ENCODE measurements at places on chromosomes 5 and 9.

GRCh38 chr5:107542428-107542827 lies 128.3 kb downstream of the EFNA5 start:
- DNase-seq: no peak

GRCh38 chr5:116646611-116647289 lies 72.1 kb upstream of the SEMA6A start:
- DNase-seq: no peak

DNA sequence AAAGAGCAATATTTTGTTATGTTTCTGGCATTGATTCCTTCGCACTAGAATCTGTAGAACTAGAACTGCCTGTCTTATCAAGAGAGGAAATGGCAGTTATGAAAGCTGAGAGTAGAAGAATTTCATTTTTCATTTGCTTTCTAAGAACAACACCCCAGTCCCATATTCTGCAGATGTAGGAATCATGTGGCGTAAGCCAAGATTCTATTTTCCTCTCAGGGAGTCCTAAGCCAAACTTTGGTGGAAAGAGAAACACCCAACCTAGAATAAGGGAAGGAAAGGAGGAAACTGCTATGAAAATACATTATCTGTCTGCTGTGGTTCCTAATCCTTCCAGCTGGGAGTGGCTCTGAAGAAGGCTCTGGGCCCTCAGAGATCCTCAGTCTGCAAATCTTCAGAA lies 1176.9 kb upstream of the C9orf72 start:
- DNase-seq: no peak

GRCh38 chr5:142151436-142152383 lies 43.1 kb downstream of the NDFIP1 start:
- DNase-seq: no peak

- DNase-seq: no peak
These were observed 15.3 kb downstream of the MAP1B start for GRCh38 chr5:72122602-72123001.

- DNase-seq: no peak
These were observed 221.9 kb downstream of the IRX2 start for GRCh38 chr5:2529371-2530092.

DNA sequence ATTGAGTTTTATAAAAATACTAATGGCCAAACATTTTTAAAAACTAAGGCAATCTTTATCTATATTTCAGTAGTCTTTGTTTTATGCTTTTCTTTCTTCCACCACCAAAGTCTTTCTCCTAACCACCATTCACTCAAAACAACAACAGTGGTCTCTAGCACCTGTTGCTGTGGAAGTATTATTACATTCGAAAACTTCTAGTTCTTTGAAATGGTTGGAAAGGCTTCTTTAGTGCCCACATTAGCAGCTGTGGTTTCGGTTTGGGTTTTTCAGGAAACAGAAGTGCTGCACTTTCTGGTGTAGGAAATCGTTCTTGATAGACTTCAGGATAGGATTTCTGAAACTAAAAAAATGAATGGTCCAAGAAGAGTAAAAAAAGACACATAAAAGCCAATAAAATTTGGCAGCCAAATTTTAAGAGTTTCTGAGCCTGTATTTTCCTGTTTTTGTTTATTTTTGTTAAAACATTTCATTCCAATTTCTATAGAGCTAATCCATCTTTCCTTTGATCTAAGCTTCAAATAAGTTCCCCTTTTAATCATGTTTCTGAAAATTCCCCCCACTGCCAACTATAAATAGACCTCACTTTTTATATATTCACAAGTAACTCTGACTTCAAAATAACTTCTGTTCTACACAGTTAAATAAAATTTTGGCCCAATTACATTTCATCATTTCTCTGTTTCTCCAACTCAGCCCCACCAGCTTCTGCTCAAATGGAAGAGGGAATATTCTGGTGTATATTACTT lies 102.2 kb downstream of the DEPDC1B start:
- no peak for DNase-seq

GRCh38 chr5:144267961-144268513 lies 97.4 kb downstream of the KCTD16 start:
- no peak for DNase-seq

- no peak for DNase-seq
These were observed 82.1 kb downstream of the FBN2 start for GRCh38 chr5:128455841-128456361.

- no peak for DNase-seq
These were observed 146.7 kb downstream of the CCDC192 start for GRCh38 chr5:127849891-127850290.

DNA sequence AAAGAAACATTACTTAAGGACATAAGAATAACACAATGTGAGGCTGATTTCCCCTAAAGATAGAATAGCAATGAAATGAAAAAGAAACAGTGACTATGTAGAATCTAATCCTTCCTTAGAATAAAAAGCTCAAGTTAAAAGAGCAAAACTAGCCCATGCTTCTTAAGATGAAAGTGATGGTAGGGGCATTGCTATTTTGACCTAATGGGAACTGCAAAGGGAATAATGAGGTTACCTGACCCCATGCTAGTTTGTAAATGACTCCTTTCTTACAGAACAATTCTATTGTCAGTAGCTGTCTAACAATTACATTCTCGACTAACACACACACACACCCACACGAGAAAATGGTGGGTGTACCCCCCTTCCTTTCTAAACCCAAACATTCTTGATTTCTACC lies 575.8 kb downstream of the CSNK1G3 start:
- no peak for DNase-seq

DNA sequence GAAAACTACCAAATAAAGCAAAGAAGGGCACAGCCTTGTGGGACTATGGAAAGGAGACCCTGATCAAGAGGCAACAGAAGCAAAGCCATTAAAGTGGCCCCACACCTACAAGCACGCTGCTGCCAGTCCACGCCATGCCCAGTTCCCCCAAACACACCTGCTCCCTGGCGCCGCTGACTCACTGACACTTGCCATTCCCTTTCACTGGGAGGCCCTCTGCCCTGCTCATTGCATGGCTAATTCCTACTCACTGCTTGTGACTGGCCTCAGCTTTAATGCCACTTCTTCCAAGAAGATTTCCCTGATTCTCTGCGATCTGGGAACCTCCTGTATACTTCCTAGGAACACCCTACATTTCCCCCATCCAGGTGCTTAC lies 71.2 kb upstream of the TAF1L start:
- no peak for DNase-seq

DNA sequence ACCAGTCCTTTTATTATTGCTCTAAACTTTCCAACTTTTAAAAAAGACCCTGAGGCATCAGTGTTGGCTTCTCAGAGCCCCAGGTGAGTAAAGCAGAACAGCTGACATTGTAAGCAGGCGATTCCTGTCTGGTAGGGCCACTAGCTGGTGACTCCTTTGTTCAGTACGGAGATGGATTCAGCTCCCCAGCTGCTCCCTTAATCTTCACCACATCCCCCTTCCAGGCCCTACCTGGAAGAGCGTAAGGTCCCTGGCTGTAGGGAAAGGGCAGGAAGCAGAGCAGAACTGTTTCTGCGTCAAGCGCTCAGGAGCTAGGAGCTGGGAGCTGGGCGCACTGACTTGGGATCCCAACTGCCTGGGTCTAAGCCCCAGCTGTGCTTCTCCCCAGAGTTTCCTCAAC lies 203.7 kb upstream of the TAS2R1 start:
- DNase-seq: no peak

- DNase-seq: no peak
These were observed 320.4 kb upstream of the EFNA5 start for GRCh38 chr5:107990881-107991810.

- DNase-seq: no peak
These were observed 54.7 kb downstream of the BASP1 start for GRCh38 chr5:17272111-17272510.

DNA sequence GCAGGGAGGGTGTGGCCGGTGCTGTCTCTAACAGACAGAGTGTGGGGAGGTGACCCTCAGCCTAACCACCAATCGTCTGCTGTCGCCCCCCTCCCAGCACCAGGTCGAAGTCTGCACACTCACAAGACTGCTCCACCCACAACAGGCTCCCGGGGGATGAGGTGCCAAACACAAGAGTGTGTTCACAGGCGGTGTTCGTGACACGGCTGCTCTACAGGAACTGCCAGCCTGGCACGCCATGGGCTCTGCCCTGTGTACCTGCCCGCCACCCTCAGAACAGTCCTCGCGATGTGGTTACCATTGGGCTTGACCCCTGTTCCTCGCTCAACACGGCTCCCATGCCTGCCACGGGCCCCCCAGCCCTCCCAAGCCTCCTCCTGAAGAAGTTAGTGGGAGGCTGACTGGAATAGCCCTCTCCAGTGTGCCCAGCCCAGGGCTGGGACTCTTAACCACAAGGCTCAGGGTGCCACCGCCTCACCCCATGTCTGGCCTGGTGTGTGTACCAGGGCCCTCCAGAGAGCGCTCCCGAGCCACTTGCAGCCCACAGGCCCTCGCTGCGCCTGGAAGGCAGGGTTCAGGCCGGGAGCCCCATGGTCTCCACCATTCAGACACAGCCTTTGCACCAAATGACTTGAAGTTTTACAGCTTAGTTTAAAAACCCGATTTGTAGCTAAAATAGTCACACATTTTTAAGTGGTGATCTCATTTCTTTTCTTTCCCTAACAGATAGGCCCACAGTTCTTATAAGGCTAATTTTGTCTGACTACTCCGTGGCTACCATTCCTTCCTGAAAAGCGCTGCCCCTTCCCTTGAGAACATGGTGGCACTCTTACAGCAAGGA lies 102.5 kb downstream of the CAMSAP1 start:
- no peak for DNase-seq

- peak; percentile 56 for DNase-seq
These were observed 831 bp downstream of the ODF2 start for GRCh38 chr9:128456613-128457061.

GRCh38 chr5:74651710-74652109 lies 11.2 kb upstream of the ENC1 start:
- DNase-seq: no peak

GRCh38 chr9:104858271-104858670 lies 69.7 kb downstream of the ABCA1 start:
- no peak for DNase-seq

GRCh38 chr5:131812371-131813160 lies 15.7 kb upstream of the FNIP1 start:
- DNase-seq: no peak

DNA sequence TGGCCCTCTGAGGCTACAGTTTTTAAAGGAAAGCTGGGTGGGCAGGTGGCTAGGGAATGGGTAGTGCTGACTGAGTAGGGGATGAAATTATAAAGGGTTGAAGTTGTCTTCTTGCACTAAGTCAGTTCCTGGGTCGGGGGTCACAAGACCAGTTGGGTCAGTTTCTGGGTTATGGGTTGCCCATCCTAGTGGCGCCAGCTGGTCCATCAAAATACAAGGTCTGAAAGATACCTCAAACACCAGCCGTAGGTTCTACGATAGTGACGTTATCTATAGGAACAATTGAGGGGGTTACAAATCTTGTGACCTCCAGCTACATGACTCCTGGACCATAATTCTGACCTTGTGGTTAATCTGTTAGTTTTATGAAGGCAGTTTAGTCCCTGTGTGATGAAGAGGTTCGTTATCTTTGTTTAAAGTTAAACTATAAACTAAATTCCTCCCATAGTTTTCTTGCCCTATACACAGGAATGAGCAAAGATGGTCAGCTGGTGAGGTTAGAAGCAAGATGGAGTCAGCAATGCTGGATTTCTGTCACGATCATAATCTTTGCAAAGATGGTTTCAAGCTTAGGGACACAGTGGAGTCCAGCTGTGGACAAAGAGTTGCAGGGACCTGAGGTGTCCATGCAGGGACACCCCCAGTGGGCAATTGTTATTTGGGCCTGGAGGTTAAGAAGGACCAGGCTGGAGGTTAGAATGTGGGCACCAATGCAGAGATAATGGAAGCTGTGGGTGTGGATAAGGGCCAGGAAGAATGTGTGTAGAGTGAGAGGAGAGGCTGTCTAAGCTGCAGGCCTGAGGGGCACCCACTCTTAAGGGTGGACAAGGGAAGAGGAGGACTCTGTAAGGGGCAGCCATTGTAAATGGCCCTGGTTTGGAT lies 14.0 kb upstream of the CREBRF start:
- DNase-seq: no peak

DNA sequence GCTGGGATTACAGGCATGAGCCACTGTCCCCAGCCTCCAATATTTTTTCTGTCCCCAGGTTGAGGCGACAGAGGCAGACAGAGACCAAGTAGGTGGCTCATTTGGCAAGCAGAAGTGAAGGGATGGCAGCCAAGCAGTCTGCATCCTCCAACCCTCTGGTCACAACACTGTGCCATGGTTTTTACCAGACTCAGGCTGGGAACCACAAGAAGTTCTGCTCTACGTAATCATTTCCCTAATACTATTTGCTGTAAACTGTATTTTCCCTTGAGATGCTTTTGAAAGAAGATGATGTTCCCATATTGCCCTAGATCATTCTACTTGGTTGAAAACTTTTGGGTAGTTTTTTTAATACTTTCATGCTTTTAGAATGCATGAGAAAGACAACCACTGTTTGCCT lies 40.5 kb downstream of the PTTG1 start:
- DNase-seq: peak; percentile 49

DNA sequence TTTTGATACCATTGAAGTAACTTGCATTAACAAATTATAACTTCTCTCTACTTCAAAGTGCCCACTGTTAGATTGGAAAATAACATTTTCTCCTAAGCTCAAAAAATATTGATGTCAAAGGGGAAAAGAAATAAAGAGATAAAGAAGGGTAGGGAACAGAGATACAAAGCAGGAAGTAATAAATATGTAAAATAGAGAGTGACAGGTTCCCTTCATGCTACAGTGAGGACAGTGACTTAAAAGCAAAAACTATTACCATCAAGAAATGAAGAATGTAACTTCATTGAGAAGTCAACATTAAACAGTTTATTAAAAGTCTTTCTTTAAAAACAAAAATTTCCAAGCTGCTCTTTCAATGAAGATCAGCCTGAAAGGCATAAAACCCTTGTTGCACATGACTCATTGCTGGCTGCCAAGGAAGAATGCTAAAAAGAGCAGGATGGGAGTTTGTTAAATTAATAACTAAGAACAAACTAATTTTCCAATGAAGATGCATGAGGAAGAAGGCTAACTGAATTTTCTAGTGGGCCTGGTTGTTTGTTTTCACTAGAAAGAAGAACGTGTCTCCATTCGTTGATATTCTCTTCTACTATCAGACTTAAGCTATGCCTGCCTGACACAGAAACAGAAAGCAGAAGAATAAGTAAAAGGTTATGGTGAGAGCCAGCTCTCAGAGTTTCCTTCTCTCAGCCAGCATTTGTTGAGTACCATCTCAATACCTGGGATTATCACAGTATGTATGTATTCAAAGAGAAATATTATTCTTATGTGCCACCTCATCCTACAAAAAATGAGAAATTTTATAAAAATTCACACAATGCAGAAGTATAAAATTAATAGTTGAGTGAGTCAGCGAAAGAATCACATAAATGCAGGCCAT lies 197.8 kb upstream of the NREP start:
- DNase-seq: no peak

- no peak for DNase-seq
These were observed 86.3 kb downstream of the SLC44A1 start for GRCh38 chr9:105330755-105331154.

- DNase-seq: no peak
These were observed 83.6 kb downstream of the SMC2 start for GRCh38 chr9:104177676-104178075.

All from stimulated activated naive B cell treated with anti-CD40 and anti-IgM and Interleukin-4, amounts not matched to agents 10 μg/mL and 1 μg/mL and 100 μg/mL, for 72 hours (primary cell).